Stimulated activated naive CD4-positive, alpha-beta T cell (primary cell): ENCODE measurements at places on chromosomes 2 and 18.

DNA sequence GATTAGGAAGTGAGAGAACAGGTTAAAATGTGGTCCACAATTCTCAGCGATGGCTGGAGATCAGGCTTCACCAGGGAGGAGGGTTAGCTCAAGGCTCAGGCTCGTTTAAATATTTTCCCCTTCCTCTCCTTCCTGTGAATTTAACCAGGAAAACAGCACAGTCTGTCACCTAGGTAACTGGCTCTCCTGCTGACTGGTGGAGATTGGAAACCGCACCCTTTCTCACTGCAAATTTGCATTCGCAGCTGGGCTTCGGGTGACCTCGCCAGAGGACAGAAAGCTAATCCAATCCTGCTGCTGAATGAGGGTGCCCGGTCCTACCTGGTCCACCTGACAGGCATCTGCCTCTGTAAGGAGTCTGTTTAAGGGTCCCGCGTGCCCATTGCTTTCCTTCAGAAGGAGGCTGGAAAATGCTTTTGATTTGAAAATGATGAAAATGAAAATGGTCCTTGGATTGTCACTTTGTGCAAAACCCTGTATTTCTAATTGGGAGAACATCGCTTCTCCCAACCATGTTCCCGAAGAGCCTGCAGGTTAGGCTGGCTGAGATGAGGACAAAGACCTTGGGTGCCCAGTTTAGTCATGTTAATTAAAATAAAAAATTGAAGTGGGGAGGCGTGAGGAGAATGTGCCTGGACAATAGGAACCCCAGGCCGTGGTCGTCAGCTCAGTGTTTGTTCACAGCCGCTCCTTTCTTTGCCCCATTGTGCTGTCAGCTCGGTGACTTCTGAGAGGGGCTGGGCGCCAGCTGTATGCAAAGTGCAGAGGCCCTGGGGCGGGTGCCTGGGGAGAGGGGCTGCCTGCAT is 43.4 kb upstream of the MTCL1 start:
- DNase-seq: no peak

DNA sequence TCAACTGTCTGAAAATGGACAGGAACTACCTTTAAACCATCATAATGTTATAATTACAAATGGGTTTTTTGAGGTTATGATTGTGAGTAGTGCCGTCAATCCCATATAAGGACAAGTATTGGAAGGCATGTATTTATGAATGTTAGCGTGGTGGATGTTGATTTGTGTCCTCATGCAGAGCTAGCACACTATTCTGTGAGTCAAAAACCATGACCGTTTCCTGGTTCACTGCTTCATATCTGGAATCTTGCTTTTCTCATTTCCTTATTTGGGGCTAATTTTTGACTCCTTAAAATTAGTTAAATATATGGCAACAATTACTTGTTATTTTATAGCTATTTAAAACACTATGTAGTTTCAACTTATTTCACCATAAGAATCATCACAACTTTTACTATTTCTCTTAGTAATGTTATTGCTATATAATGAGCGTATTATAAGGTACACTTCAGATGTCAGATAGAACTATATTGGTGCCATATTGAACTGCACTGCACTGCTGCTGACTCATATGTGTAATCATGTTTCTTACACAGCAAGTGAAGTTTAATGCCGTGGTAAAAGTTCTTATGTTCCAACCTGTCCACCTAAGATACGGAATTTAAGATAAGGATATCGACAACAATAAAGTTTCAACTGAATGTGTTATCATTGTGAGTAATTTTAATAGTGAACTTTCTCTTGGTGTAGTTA is 192.8 kb downstream of the PTGR3 start:
- no peak for DNase-seq

GRCh38 chr2:172098650-172099471 is 3.8 kb downstream of the DLX2 start:
- DNase-seq: no peak

DNA sequence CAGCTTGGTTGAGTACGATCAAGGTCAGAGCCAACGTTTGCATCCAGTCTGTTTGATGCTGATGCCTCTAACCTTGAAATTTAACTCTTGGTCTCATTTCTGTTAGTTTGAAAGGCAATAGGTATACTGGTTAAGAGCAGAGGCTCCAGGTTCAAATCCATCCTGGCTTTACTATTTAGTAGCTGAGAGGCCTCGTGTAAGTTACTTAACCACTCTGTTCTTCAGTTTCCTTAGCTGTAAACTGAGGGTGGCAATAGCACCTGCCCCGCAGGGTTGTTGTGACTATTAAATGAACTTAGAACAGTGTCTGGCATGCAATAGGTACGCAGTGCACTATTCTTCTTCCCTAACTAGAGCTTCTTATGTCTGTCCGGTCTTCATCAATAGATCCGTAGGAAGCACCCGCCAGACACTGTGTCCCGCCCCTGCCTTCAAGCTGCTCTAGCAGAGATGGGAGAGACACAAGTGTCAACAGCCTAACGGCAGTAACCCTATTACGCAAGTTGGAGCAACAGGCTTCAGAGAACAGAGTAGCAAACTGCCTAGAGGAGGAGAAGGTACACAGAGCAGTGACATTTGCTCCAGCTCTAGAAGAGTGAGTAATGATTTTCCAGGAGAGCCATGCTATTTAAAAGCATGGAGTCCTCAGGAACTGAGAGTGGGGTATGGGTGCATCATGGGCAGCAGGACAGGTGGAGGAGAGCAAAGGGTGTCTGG is 62.7 kb upstream of the ST3GAL5 start:
- no peak for DNase-seq

DNA sequence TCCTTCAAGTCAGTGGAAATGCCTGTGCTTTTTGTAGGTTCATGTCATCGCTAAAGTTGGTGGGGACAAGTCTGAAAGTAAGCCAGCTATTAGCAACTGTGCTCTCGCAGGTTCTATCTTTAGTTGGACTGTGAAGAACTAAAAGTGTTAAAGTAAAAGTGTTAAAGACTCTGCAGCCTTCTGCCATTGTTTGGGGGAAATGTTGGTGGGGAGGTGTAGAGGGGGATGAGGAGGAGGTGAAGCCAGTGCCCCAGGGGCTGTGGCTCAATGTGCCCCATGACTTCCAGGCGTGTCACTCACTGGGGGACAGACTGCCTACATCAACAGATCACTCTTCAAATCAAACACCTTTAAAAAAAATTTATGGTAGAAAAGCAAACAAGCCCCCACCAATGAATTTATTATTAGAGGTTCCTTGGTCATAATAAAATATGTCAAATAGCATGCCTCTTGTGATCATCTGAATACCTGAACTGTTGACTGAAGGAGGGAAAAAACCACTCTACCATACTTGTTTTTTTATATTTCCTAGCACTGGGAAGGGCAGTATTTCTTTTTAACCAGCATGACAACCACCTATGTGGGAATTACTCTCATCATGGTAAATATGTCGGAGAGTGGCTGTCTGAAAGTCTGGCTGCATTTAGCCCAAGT is 19.3 kb downstream of the TGFA start:
- no peak for DNase-seq

DNA sequence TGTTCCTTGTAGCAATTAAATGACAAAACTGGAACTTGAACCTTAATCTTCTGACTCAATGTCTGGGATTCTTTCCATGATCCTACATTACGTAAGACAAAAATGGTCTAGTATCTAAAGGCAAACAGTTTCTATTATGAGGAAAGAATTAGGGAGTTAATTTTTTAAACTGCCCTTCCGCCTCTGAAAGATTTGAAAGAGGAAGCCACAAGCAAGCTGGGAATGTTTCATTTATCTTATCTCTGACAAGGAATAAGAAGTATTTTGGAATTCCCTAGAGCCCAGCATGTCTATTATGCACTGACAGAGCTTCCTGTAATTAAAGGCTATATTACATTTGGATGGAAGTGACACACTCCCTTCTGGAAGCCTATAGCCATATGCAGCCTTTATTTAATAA is 558.8 kb upstream of the CDH2 start:
- DNase-seq: no peak

DNA sequence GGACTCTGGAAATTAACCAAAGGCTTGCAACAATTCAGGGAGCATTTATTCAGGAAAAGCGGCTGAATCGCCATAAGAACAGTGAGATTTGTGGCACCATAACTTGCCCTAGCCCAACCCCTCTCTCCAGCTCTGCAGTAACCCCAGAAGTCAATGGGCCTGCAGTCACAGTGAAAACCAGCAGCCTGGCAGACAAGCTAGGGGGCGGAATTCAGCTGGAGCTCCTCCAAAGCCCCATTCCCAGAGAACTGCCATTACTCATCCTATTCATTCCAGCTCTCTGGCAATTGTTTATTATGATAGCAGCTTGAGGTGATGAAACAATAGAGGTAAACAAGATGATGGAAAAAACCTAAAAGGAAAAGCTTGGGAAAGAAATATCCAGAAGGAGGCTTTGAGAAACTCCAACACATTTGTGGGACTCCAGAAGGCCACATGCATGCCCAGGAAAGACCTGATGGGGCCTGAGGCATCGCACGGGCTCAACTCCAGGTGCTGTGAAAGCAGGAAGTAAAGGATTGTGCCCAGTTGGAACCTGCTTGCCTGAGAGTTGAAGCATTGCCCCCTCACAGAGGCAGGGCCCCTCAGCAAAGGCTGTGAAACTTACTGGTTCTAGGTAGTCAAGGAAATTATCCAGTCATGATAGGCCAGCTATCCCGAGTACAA is 126.7 kb downstream of the TWIST2 start:
- no peak for DNase-seq

GRCh38 chr2:124810132-124810531 is 785.0 kb downstream of the CNTNAP5 start:
- no peak for DNase-seq

GRCh38 chr2:24702800-24703199 is 90.4 kb downstream of the PTRHD1 start:
- no peak for DNase-seq

DNA sequence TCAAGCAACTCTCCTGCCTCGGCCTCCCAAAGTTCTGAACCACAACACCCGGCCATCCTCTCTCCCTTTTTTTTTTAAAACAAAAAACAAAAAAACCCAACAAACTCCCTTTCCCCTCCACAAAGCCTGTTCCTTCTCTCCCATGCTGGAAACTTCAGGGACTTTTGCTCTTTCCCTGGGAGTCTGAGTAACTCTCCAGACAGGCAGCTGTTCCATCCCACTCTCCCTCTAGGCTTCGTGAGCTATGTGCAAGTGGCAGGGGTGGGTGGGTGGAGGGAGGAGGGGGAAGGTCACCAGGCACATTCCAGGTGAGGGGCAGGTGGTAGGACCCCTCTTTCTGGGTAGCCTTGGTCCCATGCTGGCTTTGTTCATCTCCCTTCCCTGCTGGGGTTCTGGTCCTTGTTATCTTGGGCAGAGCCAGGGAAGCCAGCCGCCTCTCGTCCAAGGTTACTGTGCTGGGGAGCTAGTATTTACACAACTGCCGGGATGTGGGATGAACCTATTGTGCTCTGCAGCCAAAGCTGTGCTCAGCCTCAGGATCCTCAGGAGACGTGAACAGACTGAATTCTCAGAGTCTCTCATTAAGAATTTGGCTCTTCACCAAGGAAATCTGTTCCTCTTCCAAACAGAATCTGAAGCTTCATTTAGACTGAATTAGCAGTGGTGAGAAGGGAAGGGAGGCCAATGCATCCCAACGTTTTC is 106.9 kb downstream of the LIPG start:
- DNase-seq: no peak

DNA sequence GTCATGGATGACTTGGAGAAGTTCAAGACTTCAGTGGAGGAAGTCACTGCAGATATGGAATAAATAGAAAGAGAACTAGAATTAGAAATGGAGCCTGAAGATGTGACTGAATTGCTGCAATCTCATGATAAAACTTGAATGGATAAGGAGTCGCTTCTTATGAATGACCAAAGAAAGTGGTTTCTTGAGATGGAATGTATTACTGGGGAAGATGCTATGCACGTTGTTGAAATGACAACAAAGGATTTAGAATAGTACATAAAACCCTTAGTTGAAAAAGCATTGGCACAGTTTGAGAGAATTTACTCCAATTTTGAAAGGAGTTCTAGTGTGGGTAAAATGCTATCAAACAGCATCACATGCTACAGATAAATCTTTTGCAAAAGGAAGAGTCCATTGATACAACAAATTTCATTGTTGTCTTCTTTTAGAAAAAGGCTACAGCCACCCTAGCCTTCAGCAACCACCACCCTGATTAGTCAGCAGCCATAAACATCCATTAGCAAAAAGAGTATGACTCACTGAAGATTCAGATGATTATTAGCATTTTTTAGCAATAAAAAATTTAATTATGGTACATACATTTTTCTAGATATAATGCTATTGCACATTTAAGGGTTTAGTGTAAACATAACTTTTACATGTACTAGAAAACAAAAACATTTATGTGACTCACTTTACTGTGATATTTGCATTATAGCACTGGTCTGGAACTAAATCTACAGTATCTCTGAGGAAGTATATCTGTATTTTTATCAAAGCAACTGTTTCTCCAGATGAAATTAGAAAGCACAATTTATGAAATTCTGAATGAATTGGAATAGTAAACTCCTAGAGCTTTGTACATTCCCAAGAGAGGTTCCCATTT is 110.5 kb upstream of the TACR1 start:
- DNase-seq: no peak

- no peak for DNase-seq
Observed at GRCh38 chr2:32485399-32485798, 128.6 kb downstream of the BIRC6 start.

DNA sequence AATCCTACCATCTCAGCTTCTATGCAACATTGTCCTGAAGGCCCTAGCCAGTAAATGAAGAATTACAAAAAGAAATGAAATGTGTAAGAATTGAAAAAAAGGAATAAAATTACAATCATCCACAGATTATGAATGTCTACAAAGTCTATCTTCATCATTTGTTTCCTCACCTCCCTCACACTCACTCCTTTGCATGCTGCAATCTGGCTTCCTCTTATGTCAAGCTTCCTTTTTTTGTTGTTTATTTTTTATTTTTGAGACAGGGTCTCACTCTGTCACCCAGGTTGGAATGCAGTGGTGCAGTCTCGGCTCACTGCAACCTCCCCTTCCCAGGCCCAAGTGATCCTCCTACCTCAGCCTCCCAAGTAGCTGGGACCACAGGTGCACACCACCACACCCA is 129.0 kb downstream of the CABYR start:
- no peak for DNase-seq

- DNase-seq: no peak
Observed at GRCh38 chr2:52639692-52640091, 1127.9 kb upstream of the CHAC2 start.

DNA sequence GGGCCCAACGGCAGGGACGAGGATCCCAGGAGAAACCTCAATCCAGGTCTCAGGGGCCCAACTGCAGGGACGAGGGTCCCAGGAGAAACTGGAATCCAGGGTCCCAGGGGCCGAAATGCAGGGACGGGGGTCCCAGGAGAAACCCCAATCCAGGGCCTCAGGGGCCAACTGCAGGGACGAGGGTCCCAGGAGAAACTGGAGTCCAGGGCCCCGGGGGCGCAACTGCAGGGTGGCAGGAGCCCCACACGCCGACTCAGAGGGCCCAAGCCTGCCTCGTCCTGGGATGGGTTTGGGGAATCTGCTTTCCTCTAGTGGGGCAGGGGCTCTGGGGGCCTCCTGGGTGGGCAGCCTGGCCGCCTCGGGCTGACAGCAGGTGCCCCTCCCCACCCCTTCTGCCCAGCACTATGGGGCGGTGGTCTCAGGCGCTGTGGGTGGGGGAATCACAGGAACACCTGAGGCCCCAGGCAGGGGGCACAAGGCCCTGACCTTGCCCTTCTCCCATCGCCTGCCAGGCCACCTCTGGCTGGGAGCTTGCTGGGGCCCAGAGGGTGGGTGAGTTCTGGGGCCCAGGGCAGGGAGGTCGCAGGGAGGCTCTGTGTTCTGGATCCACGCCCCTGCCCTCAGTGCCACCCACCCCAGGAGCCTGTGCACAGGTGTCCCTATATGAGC is 7.1 kb downstream of the RTP5 start:
- DNase-seq: no peak
